ENCODE measurements at places on chromosomes 16 and 17. TPM values are rescaled to one million over a fixed set of nuclear protein-coding genes. Genes with fewer than 3 reads are reported as not detected.

DNA sequence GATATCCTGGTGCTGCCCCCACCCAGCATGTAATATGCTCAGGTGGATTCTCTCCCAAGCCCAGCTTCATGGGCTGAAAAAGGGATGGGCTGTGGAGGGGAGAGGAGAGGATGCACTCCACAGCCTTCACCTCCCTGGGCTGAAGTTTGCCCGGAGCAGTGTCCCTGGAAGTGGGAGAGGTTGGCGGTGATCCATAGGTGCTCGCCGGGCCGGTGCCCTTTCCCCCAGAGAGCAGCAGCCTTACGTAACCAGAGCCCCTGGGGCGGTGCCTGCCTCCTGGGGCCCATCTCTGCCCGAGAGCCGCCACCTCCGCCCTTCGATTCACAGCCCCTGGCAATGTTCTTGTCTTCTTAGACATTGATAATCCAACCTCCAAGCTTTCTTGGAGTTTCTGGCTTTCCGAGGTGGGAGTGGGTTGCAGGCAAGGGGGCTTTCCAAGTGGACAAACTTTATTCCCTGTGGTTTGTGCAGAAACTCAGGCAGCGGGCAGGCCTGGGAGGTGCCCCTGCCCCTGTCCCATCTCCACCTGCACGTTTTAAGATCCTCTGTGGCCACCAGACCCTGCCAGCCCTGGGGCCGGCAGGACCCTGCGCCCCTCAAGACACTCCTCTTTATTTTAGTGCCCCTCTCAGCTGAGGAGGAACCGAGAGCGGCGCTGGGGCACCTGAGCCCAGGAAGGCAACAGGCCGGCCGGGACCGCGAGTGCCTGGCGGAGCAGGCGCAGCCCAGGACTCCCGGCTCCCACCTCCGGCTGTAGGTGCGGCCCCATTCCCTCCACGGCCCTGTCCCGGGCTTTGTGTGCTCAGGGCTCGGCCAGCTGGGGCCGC lies 3.1 kb upstream of the WDR90 start:
- DNase-seq, result no peak

DNA sequence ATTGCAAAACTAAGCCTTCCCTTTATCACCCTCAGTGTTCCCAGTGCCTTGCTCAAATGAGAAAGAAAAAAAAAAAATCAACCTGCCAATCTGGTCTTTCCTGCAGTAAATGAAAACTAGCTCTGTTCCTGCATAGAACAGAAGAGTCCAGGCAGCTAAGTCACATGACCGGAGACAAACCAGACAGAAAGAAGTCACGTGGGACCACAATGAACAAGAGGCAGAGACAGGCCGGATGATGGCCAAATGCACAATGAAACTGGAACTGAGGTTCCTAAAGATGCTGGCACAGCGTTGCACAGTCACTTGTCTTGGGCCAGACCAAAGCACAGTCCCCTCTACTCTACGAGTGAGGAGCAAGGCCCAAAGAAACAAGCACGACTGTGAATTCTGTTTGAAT lies 172.5 kb downstream of the GRIN2A start:
- no peak for DNase-seq

DNA sequence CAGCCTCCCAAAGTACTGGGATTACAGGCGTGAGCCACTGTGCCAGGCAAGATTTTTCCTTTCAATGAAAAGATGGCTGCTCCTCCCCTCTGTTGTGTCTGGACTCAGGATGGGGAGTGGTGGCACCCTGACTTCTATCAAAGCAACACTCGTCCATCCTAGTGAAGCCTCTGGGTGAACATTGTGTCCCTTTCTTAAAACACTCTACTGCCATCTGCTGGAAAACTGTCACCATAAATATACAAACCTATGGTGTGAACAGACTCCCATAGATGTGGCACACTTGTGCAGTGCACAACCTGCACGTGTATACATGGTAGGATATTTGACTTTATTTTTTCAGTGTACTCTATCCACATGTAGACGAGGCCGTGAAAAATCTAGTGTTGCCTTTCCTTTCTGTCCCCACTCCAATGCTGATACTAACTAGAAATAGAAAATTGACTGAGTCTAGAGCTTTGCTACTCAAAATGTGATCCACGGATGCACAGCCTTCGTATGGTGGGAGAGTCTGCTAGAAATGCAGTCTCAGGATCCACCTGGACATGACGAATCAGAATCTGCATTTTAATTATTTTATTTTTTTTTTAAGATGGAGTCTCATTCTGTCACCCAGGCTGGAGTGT lies 55.9 kb upstream of the PLCG2 start:
- peak; percentile 33 for DNase-seq

- no peak for DNase-seq
Observed at GRCh38 chr17:48717367-48718226, 4.7 kb downstream of the PRAC1 start.

- DNase-seq, result no peak
Observed at GRCh38 chr17:72426321-72426720, 305.5 kb downstream of the SOX9 start.

DNA sequence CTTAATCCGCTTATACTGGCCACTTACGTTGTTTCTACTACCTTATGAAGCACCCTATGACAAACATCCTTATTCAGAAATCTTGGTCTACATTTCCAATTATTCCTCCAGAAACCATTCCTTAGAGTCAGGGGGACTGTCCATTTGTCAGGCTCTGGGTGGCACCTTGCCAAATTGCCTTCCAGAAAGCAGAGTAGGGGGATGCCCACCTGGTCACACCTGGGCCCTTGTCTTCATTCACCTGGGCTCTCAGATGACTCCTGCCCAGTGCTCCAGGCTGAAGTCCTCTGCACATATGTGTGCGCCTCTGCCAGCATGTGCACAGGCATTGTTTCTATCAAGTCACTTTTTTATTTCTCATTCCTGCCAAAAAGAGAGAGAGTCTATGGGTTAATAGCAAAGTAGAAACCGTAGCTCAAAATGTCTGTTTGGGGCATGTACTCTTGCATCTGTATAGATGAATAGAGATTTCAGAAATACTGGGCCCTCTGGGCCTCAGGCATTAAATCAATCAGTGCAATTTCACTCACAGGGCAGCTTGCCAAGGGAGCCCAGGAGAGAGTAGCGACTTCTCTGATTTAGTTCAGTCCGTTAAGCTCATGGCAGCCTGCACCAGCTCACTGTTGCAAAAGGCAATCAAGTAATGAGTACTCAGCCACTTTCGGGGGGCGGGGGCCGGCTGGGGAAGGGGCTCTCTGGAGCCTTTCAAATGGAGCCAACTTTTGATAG lies 104.7 kb downstream of the SOCS1 start:
- DNase-seq, result no peak

- no peak for DNase-seq
Observed at GRCh38 chr16:60413969-60414368, 1622.3 kb downstream of the CDH8 start.

DNA sequence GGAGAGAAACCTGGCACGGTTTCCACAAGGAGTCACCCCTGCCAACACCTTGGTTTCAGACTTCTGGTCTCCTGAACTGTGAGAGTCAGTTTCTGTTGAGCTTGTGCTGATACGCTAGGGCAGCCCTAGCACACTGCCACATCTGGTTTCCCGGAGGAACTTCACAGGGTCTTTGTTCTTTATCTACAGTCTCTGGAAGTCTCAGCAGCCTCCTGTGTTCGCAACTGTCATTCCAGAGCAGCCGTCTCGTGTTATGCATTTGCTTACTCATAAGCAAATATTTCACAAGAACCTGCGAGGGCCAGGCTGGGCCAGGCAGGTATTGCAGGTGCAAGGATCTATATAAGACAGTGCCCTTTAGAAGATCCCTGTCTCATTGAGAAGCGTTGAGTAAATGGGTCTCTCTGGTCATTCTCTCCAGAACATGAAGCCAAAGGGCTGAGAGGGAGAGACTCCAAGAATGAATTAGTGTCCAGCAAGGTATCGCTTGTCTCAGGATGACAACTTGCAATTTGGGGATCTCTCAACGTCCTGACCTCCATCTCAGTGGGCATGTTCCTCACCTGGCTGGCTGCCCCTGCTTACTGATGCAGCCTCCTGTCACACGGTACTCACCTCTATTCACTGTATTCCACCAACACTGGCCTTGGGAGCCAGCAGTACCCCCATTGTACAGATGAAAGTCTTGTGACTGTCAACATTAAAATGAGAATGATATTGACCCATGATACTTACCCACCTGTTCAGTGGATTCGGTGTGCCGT lies 141.2 kb downstream of the WWOX start:
- no peak for DNase-seq

- peak; percentile 67 for DNase-seq
Observed at GRCh38 chr17:32503251-32504165, 16.7 kb downstream of the CDK5R1 start.

- no peak for DNase-seq
Observed at GRCh38 chr16:83802554-83803205, 5.1 kb upstream of the HSBP1 start.

GRCh38 chr16:48318630-48319029 lies 66.6 kb downstream of the SIAH1 start:
- DNase-seq, result peak; percentile 29

DNA sequence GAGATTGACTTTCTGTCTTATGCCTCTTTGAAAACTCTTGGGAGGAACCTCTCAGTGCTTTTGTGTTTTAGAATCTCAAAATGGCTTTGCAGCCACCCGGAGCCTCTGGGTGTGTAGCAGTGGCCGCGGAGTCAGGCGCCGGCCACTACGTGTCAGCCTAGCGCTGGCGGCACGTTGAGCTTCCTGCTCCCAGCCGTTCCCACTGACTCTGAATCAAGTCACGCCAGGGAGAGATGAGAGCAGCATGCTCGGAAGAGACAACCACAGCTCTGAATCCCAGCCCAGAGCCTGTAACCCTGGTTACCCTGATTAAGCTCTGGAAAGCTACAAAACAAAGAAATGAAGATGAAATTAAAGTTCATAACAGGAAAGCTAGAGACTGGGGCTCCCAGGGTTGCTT lies 97.4 kb upstream of the CACNG5 start:
- DNase-seq, result no peak

- DNase-seq, result no peak
Observed at GRCh38 chr17:5283571-5284315, 1.7 kb downstream of the RABEP1 start.

DNA sequence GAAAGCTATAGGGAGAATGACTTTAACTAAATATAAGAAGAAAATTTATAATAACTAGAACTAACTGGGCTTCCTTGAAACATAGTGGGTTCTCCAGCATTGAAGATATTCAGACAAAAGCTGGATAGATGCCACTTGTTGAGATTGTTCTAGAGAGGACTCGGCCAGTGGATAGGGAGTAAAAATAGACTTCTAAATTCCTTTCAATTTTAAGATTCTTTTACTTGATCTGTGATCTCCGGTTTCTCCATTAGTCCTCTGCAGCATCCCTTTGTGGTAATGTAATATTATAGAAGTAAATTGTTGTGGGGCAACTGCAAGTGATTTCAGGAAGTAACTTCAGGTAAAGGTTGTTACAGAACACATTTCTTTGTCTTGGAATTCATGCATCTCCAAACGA lies 10.3 kb upstream of the RARA start:
- no peak for DNase-seq

DNA sequence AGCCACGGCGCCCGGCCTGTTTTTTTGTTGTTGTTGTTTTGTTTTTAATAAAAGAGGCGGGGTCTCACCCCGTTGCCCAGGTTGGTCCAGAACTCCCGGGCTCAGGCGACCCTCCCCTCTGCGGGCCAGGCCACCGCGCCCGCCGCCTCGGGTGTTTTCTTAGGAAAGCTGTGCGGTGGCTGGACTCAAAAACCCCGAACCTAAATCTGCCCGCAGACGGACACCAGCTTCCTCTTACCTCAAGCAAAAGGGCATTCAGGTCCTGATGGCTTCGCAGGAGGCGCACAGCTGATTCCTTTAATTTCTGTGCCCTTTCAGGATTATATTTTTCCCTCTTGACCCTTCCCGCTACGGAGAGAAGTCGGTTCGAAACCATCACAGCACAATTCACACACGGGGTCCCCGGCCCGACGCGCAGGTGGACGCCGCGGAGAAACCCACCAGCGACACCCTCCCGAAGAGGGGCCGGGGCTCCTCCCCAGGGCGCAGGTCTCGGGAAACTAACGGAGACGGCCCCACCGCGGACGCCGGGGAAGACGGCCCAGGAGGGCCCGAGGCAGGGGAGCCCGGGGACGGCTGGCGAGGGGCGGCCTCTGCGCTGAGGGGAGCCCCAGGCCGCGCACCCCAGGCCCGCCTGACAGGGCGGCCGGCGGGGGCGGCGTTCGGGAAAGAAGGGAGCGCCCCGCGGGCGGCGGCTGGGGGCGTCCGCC lies 653 bp downstream of the FANCA start:
- peak; percentile 25 for DNase-seq

DNA sequence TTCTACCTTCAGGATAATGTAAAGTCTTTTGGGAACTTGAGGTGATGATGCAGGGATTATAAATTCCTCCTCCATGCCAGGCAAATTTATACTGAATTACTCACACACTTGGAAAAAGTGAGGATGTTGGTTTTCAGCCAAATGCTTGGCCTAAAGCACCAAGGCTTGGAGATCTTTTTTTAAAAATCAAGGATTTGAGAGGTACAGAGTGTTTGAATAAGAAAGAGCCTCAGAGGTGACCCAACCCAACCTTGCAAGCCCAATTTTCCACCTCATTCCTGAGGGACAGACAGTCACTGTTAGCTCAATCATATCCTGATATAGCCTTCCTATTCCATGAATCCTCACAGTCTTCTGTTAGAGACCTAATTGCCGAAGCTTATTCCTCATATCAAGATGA lies 14.0 kb downstream of the GRIN2A start:
- DNase-seq, result no peak

DNA sequence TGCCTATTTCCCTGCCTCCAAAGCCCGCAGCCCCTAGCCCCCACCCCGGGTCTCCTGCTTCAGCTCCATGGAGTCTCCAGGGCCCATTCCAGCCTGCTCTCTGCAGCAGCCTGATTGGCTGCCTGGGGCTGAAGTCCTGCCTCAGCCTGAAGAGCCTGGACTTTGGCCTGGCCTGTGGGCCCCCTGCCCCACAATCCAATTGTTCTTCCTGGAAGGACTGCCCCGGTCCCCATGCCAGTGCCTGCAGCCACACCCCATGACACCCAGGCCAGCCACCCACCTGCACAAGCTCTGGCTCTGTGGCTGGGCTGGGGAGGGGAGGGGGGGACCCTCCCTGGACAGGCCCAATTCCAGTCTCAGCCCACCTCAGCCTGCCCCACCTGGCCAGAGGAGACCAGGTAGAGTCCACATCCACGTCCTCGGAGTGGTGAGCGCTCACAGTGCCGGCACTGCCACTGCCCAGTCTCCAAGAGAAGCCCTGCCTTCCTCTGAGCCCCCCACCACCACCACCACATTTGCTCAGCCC lies 12.3 kb downstream of the ENPP7 start:
- no peak for DNase-seq

GRCh38 chr16:54438469-54438868 lies 151.9 kb upstream of the IRX3 start:
- no peak for DNase-seq

DNA sequence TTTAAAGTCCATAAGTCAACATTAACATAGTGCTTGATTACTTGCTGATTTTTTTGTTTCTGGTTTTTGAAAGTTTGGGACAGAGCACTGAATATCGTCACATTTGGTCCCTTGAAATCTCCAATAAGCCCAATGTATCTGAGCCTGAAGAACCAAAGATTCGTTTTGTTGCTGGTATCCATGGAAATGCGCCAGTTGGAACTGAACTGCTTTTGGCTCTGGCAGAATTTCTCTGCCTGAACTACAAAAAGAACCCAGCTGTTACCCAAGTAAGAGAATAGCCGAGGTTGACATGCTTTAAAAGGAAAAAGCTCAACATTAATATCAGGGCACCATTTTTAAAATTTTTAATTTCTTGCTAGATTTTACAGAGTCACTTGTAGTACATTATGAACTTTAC lies 27.7 kb upstream of the GOSR1 start:
- DNase-seq, result no peak

The CHST4 gene
- total RNA-seq, result not detected

The PTX4 gene
- not detected for total RNA-seq

The NSF gene
- total RNA-seq, result 30.8 TPM

The SLC25A10 gene
- 25.1 TPM for total RNA-seq

The MPP3 gene
- total RNA-seq, result 0.62 TPM

The TRPV2 gene
- 50.6 TPM for total RNA-seq

The CCL16 gene
- not detected for total RNA-seq

All from activated CD4-positive, alpha-beta memory T cell treated with anti-CD3 and anti-CD28 coated beads for 36 hours (primary cell).